HEK293T (cell line): ENCODE measurements at places on chromosomes 1 and 21.

GRCh38 chr1:212377644-212378043 is 37.0 kb downstream of the PACC1 start:
- DNase-seq = no peak

GRCh38 chr1:182192215-182192614 is 130.7 kb upstream of the ZNF648 start:
- DNase-seq = no peak

DNA sequence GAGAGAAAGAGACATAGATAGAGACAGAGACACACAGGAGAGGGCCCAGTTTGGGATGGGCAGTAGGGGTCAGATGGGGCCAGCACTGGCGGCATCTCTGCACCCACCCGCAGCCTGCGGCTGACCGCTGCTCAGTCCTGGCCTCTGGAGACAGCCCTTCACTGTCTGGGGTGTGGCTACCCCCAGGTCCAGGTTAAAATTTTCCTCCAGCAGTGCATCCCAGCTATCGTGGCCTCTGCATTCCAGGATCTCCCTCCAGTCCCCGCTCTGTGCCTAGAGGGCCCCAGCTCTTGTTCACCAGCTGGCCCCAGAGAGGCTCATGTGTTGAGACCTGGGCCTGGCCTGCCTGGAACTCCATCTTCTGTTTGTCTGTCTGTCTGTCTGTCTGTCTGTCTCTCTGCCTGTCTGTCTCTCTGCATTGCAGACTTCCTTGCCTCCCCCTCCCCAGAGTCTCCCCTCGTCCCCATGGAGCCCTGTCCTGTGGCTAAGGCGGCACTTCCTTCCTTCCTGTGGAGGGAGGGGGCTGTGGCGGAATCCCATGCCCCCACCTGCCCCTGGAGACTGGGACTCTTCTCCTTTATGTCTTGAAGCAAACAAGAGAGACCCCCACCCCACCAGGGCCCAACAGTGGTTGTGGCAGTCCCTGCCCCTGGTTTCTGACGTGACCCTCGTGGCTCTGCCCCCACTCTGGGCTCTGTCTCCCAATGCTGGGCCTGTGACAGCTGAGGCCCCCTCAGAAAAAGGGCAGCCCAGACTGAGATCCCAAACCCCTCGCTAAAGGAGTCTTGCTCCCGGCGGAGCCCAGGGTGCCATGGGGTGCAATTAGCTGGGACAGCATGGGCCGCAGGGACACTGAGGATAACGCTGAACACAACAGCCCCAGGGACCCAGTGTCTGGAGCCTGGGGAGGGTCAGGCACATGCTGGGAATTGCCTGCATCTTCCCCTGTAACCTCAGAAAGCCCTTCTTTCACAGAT is 241.8 kb downstream of the NPHP4 start:
- DNase-seq = no peak

GRCh38 chr1:206658981-206659273 is 23.6 kb downstream of the DYRK3 start:
- no peak for DNase-seq

DNA sequence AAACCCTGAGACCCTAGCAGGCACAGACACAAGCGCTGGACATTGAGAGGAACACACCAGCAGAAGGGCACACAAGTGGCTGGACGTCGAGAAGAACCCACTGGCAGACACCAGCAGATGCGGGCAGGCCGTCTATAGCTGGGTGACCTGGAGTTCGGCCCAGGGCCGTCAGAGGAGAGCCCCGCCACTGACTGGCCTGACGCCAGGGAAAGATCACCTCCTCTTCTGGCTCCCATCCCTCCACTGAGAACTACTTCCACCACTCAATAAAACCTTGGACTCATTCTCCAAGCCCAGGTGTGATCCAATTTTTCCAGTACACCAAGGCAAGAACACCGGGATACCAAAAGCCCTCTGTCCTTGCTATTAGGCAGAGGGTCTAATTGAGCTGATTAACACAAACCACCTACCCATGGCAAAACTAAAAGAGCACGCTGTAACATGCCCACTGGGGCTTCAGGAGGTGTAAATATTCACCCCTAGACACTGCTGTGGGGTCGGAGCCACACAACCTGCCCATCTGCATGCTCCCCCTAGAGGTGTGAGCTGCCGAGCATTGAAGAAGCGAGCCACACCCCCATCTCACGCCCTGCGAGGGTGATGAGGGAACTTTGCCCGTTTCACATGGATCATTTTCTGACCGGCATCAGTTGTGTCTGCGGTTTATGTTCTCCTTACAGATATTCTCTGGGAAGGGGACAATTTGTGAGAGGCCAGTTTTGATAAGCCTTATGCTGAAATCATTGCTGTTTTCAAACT is 104.8 kb downstream of the HLX start:
- DNase-seq = no peak

DNA sequence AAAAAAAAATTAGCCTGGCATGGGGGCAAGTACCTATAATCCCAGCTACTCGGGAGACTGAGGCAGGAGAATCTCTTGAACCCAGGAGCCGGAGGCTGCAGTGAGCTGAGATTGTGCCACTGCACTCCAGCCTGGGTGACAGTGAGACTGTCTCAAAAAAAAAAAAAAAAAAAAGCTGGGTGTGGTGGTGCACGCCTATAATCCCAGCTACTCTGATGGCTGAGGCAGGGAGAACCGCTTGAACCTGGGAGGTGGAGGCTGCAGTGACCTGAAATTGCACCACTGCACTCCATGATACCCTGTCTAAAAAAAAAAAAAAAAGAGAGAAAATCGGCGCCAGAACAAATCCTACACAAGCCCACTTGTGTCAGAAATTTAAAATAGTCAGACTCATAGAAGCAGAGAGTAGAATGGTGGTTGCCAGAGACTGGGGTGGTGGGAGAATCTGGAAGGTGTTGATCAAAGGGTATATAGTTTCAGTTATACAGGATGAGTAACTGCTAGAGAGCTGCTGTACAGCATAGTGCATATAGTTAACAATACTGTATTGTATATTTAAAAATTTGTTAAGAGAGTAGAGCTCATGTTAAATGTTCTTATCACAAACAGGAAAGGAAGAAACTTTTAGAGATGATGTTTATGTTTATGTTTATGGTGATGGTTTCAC is 9.6 kb downstream of the DIP2A start:
- no peak for DNase-seq

GRCh38 chr1:69700770-69701169 is 133.0 kb downstream of the LRRC7 start:
- DNase-seq = peak; percentile 48

DNA sequence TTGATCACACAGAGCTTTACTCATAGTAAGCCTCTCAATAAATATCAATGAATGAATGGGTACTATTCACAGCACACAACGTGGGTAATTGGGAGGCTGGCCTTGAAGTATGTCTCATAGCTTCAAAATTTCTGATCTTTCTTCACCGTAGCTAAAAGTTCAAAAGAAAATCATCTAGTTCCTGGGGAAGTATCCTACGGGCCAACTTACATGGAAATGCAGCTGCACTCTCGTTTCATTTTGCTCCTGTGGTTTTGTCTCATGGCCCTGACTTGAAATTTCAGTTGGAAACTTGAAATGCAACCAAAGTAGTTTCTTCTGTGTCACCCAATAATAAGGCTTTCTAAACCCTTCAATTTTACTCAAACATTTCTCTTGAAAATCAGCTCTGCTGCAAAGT is 76.1 kb upstream of the CNIH3 start:
- no peak for DNase-seq

DNA sequence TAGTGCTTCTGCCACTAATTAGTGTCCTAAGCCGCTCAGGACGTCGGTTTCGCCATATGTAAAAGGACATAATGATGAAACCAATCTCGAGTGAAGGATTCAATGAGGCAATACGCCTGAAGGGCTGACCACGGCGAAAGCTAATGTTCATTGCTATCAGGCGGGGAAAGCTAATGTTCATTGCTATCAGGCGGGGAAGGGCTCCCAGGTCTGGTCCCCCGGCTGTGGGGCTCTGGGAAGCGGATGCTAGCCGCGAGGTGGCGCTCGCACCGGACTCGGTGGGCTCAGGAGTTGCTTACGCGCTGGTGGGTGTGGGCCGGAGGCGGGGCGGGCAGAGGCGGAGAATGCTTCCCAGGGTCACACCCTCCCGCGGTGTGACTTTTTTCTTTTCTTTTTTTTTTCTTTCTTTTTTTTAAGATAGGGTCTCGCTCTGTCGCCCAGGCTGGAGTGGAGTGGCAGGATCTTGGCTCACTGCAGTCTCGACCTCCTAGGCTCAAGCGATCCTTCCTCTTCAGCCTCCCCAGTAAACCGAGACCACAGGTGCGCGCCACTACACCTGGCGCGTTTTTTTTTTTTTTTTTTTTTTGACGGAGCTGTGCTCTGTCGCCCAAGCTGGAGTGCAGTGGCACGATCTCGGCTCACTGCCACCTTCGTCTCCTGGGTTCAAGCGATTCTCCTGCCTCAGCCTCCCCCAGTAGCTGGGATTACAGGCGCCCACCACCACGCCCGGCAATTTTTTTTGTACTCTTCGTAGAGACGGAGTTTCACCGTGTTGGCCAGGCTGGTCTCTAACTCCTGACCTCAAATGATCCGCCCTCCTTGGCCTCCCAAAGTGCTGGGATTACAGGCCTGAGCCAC is 1.1 kb upstream of the PEAR1 start:
- peak; percentile 96 for DNase-seq

DNA sequence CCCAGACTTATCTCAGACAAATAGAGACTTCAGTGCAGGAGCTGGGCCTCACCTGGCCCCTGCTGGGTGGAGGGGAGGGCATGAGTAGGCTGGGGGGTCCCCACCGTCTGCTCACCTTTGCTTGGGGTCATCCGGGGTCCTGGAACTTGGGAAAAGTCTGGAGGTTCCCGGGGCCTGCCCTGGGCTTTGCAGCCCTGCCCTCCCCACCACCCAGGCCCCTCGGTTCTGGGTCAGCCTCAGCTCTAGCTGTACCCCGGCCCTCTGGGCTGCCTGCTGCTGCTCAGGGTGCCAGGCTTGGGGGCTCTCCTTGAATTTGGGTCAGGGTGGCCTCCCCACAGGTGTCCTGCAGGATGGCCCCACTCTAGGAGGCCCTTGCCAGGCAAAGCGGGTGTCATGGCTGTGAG is 2.4 kb upstream of the TMEM52 start:
- no peak for DNase-seq

GRCh38 chr1:169019419-169020058 is 87.0 kb upstream of the ATP1B1 start:
- no peak for DNase-seq

DNA sequence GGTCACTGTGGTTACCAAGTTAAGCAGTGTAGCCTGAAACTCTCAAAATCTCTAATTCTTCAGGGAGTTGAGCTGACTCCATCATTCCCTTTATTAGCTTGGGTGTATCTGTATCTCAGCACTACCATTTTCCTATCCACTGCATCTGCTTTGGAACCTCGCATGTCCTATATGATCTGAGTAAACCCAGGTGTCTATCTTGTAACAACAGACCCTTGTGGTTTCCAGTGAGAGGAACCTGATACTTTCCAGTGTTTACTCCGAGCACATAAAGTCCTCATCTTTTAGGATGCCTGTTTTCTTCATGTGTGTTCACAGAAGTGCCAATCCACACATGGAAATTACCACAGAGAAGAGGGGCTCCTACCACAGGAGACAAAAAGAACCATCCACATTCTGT is 650.4 kb downstream of the LMO4 start:
- no peak for DNase-seq

DNA sequence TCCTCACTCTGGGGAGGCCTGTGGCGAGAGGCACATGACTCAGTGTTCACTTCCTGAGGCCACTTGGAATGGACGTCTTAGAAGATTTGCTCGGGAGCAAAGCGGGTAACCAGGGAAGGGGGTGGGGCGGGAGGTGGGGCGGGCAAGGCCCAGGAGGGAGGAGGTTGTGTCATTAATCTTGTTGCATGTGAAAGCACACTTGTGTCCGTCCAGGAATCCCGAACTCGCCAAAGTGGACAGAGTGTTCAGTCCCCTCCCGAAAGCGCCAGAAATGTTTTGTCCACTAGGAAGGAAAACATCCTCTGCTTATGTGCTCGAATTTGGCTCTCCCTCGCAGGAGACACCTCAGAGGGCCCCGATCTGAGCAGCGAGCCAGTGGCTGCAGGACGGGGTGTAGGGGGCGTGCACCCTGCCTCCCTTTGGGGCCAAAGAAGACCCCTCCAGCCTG is 84.2 kb downstream of the SPSB1 start:
- DNase-seq = no peak

DNA sequence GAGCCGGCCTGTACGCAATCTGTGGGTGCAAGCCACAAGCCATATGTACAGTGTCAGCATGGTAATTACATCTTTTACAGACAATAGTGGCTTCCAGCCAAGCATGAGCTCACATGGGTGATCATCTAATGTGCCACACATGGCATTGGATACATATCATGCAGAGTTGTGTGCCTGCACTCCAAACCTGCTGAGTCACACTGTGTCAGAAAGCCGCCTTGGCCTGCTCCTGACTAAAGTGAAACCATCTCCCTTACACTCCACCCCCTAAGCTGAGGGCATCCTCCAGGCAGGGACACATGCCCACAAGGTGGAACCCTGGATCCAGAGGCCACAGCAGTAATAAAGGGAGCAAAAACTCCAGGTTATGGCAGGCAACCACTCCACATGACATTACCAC is 72.5 kb downstream of the KCNT2 start:
- DNase-seq = no peak

GRCh38 chr1:244839656-244840055 is 4.2 kb downstream of the COX20 start:
- DNase-seq = no peak

DNA sequence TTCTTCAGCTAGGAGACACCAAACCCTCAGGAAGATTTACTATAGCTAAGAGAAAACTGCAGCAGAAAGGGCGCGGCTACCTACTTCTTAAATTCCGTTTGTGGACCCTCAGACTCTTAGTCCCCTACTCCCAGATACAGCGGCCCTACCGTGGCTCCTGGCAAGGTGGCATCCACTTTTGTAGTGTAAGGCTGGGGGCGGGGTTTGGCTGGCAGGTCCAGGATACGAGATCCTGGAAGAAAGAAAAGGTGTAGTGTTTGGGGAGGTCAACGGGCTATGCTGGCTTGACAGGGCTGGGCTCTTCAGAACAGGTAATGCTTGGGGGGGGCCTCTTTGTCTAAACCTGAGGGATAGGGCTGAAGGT is 280 bp downstream of the CREB3L4 start:
- no peak for DNase-seq

DNA sequence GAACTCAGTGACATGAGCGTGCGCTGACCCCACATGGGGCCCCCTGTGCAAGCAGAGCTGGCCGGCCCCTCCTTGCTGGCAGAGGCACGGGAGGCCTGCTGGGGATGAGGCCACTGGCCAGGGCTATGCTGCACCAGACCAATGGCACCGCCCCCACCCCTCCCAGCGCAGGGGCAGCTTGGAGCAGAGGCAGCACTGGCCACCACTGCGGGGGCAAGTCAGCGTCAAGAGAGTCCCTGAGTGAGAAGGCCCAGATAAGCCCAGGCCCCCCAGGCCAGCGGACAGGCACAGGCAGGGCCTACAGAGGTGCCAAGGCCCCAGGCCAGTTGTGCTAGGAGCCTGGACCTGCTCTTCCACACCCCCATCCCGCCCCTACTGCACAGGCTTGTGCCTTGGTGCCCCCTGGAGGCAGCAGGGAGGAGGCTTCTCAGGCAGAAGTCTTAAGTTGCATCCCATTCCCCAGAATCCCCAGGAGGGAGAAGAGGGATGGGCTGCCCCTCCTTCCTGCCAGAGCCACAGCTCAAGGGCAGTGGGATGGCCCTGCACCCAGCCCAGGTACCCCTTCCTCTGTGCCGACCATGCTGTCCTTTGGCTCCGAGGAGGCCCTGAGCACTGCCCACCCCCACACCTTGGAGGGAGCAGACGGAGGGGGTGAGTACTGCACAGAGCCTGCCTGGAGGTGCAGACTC is 35.8 kb downstream of the EPHX1 start:
- DNase-seq = peak; percentile 92
